ENCODE measurements at places on chromosomes 7 and 10.

- DNase-seq: no peak
These were observed 9.0 kb upstream of the CHUK start for GRCh38 chr10:100238429-100238828.

- DNase-seq: no peak
These were observed 32.8 kb downstream of the CFAP46 start for GRCh38 chr10:132909491-132910071.

- DNase-seq: no peak
These were observed 147.3 kb downstream of the ZEB1 start for GRCh38 chr10:31466313-31466712.

DNA sequence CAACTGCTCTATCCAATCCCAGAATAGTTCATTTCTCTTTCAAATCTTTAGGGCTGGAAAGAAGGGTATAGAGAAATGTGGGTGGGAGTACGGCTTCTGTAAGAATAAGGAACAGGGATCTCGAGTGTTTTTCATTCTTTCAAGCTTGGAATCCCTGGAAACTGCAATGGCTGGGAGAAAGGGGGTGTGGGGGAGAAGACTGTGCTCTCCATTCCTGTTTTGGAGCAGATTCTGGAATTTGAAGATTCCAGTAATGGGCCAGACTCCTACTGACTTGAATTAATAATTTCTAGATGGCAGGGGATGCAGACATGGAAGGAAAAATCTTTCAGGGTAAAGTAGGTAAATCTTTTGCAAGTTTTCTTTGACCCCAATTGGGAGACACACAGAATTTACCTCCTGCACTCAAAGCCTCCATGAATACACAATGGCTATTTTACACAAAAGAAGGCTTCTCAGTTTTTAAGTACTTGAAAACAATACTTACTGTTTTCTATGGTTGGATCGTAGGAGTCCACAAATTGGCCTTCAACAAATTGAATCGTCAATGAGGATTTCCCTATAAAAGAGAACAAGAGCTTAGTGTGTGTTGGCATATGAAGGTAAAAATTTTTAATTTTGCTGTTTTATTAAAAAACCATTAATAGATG is 29.1 kb downstream of the RHEB start:
- DNase-seq: no peak

DNA sequence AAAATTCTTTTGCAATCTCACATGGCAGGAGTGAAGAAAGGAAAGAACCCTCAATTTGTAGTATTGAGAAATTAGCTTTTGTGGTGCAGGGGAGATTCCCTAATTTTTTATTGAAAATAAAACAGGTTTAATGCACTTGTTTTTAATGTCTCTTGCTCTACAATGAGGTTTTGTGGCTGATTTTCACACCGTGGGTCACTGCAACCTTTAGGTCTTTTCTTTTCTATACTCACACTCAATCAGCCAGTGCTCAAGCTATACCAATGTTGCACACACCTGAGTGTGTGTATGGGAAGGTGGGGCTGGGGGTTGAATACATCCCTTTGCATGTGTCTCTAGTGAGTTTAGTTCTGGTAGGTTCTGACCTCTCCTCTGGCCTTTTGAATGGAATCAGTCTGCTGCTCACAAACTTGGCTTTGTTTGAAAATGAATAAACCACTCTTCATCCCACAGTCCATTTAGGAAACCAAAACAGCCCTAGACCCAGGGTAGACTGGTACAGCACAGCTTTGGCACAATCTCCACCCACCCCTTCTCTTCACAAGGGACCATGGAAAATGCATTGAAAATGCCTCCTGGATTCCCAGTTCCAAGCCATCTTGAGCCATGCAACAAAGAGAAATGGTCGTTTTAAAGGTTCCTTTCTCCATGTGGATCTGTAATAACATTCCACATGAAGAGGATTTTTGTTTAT is 411.5 kb downstream of the SFMBT2 start:
- DNase-seq: no peak

GRCh38 chr7:42236976-42237810 is at the start of gene GLI3:
GLI3 (minus strand) TSS chr7:42237209; CDS start chr7:42223253, 13,956 bp downstream.
- peak; percentile 14 for DNase-seq

DNA sequence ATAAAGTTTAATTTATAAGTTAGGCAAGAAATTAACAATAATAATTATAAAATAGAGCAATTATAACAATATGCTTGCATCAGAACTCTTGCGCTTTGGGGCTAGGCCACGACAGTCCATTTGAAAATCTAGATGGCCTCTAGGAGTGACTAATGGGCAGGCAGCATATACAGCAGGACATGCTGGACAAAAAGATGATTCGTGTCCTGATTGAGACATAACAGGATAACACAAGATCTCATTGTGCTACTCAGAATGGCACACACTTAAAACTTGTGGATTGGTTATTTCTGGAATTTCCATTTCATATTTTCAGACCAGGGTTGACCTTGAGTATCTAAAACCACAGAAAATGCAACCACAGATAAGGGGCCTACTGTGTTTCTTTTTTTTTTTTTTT is 27.5 kb downstream of the CTNNA3 start:
- no peak for DNase-seq

DNA sequence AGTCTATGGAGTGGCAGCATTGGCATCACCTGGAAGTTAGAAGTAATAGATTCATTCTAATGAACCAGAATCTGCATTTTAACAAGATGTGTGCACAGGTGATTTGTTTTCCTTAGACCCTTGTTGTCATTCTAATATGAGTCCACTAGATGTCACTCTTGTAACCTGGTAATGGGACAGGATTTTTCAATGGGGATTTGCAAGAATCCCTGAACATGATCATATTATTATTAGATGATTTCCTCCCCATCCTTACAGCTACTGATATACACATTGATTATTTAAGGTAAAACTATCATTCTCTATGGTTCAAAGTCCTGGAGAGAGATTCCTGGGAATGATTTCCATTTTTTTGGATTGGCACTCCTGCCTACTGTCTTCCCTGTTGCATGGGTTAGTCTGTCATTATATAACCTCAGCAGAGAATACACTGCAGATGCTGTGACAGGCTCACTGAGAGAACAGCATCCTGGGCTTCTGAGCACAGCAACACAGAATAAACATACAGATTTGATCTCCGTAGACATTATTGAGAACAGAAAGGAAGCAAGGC is 194.9 kb downstream of the SUGCT start:
- DNase-seq: no peak

- no peak for DNase-seq
These were observed 948.4 kb downstream of the PCDH15 start for GRCh38 chr10:53852450-53853175.

- no peak for DNase-seq
These were observed 256.2 kb upstream of the PITRM1 start for GRCh38 chr10:3428826-3429225.

- DNase-seq: no peak
These were observed 1.4 kb downstream of the PARD3 start for GRCh38 chr10:34813626-34814222.

DNA sequence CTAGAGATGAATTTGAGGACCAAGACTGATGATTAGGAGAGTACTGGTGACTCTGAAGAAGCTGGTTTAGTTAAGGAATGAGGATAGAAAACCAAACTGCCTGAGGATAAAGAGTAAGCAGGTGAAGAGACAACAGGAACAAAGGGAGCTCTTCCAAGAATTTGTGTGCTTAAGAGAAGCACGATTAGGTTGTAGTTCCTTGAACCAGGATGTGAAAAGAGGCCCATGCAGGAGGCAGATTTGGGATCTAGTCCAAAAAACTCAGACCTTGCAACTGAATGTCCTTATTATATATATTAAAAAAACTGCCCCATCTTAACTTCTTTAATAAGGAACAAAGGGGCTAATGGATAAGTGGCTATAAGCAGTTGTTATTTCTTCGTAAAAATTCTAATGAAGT is 150.4 kb downstream of the SKAP2 start:
- no peak for DNase-seq

GRCh38 chr7:18352339-18353255 is 143.0 kb upstream of the HDAC9 start:
- DNase-seq: no peak

DNA sequence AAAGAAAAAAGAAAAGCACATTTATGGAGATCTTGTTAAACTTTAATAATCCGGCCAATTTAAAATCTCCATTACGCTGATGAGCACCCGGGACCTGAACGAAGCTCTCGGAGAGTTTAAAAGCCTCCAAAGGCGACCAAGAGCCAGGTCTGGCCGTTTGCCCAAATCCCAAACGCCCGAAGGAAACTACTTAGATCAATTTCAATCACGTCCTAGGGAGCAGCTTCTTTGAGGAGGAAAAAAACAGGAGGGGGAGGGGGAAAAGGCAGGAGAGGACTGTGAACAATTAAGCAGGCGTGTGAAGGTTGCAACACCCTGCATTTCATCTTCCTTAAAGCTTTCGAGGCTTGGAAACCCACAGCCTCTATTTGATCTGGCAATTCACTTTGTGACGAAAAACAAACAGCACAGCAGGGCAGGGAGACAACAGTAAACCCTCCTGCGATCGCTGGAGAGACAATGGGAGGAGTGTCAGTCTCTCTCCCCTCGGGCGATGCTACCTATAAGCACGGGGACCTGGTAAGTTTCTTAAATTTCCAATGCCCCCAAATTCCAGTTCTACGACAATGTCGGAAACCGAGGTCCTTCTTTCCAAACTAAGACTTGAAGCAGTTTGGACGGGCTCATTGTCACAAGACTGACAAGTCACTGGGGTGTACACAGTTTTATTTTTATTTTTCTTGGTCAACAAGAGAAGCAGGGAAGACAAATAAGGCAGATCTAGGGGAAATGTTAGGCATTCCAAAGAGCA is 1.2 kb downstream of the KLF6 start:
- DNase-seq: no peak

- no peak for DNase-seq
These were observed 77.2 kb downstream of the CFAP46 start for GRCh38 chr10:132865171-132865631.

GRCh38 chr10:37495415-37495814 is 362.0 kb downstream of the ZNF248 start:
- DNase-seq: no peak

DNA sequence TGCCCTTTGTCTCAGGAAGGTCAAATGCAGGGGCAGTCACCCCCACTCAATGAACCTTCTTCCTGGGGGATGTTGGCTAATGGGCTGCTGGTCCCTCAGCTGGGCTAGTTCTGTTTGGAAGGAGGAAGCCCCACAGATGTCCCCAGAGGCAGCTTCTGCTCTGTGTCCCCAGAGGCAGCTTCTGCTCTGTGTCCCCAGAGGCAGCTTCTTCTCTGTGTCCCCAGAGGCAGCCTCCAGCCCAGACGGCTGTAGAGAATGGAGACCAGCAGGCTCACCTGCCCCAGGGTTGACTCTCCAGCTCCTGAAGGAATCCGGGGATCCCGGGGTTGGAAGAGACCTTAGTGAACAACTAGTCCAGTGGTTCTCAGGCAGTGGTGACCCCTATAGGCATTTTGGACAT is 62.5 kb upstream of the LEP start:
- DNase-seq: no peak

DNA sequence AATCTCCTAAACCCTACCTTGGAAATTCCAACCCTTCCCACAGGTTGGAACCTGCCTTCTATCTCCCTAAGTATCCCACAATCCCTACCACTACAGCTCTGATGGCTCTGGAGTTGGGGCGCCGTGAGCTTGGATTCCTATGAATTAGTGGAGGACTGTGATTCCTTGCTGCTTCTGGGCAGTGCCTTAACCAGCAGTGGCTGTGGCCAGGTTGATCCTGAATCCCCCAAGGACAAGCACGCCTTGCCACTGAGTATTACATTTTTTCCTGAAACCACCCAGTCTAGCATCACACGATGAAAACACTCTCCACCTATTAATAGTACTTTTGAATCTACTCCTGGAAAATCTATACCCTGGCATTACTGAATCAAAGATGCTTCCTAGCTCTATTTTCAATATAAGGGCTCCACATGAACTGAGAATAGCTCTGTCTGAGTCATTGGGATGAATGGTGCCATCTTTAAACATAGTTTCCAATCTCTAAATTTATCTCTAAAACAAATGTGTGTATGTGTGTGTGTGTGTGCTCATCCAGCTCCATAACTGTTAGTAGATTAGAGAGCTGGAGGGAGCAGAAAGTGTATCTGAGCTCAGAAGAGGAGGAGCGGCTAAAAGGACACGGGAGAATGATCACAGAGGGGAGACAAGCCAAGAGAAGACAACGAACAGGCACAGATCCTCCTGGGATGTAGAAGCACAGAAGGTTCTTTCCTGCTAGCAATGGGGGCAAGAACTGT is 11.9 kb upstream of the INPP5F start:
- no peak for DNase-seq

DNA sequence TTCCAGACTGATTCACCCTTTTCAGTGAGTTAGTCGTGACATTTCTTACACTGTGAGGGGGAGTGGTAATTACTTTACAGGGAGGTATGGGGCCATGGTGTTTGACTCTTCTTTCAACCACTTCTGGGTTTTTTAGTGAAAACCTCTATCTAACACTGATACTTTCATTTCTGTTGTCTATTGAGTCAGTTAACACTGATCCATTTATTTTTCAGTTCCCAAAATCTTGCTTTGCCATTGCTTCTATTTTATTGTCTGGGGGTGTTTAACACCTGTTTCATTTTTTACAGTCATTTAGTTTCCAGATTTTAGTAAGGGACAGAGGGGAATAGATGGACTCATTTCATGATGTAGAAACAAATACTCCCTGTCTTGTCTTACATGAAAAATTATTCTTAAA is 61.5 kb downstream of the HELLS start:
- no peak for DNase-seq

DNA sequence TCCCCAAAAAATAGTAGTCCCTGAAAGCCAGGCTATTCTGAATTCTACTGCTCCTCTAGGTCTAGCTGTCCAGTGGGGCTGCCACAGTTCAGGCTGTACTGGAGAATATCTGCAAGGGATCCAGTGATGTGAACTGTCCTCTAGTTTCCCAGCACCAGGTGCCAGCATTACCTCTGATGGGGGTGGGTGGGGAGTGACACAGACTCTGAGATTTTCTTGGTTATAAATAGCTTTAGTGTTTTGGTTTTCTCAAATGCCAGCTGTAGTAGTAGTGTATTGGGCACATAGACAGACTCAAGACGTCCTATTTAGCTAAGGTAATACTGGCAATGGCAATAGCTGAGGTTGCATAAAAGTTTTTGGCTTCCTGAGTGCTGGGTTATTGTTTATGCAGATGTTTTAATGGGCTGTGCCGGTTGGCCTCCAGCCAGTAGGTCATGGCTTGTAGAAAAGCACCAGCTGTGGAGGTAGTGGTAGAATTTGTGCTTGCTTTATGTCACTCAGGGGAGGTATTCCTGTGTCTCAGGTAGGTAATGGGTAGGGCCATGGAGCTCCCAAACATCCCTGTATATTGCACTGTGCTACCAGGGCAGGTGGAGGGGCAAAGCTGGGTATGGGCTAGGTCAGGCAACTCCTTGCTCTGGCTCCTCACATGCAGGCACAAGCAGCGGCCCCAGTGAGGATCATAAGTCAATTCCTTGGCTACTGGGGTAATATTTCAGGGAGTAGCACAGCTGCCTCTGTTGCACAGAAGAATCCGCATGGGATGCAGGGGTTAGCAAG is 338.7 kb upstream of the LRRTM3 start:
- DNase-seq: no peak

GRCh38 chr10:107477266-107477665 is 312.8 kb upstream of the SORCS1 start:
- no peak for DNase-seq
